ENCODE measurements at places on chromosomes 12 and 14.

GRCh38 chr12:52539821-52540173 lies 13.1 kb downstream of the KRT71 start:
- DNase-seq = no peak

DNA sequence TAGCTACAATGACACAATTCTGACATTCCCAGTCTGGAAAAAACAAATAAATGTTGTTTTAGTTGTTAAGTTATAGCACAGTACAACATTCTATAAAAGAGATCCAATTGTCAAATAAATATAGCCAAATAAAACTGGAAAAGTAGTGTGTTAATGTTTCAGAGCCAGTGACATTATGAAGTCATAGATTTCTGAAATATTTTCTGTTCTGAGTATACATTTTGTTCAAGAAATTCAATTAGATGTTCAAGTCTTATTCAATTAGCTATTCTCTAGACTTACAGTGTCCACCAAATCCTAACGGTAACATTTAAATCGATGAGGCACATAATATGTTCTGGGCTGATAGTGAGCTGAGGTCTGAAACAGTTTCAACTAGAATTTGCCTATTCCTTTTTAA lies 196.1 kb upstream of the ABCD2 start:
- DNase-seq = no peak

DNA sequence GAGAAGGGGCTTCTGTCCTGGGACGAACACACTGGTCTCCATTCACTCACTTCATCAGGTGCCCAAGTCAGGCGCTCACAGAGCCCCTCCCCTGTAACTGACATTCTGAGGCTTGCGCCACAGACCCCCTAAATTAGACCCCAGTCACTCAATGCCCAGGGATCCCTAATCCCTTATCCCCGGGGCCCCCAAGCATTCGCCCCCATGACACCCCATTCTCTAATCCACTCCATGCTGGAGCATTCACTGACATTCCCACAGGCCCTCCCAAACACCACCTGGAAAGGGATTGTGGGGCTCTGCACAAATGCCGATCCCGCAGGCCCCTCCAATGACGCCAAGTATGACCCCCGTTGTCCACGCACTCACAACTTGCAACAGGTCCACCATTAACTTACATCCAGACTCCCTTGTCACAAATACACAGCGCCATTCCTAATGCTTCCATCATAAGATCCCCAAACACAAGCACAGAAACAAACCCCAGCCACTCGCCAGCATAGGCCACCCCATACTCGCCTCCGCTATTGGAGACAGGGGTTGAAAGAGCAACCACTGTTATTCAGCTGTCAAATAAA lies 1.5 kb downstream of the ZNF605 start:
- no peak for DNase-seq

- no peak for DNase-seq
Measured at GRCh38 chr14:59241121-59241520, 52.7 kb downstream of the DAAM1 start.

- DNase-seq = no peak
Measured at GRCh38 chr12:93762059-93762719, 85.0 kb downstream of the CRADD start.

DNA sequence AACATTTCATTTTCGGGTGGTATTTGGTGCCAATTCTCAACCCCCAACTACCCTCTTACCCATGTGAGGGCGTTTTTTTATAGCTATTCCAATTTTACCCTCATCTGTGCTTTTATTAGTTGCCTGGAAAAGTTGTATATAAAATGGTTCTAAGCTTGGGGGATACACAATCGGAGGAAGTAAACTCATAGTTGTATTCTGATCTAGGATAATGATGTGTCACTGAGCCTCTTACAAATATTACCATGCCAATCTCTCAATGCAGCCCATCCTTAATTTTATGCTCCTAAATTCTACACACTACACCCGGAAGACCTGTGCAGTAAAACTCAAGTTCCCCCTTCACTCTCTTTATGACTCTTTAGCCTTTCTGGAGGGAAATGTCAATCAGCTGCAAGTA lies 1206.5 kb upstream of the FLRT2 start:
- no peak for DNase-seq

GRCh38 chr14:56004786-56005185 lies 113.4 kb upstream of the PELI2 start:
- DNase-seq = no peak

GRCh38 chr12:128387811-128388422 lies 120.9 kb downstream of the TMEM132C start:
- DNase-seq = peak; percentile 61

- no peak for DNase-seq
Measured at GRCh38 chr14:93965287-93965821, 11.0 kb downstream of the ASB2 start.

GRCh38 chr12:118870551-118870950 lies 110.8 kb upstream of the SRRM4 start:
- no peak for DNase-seq

DNA sequence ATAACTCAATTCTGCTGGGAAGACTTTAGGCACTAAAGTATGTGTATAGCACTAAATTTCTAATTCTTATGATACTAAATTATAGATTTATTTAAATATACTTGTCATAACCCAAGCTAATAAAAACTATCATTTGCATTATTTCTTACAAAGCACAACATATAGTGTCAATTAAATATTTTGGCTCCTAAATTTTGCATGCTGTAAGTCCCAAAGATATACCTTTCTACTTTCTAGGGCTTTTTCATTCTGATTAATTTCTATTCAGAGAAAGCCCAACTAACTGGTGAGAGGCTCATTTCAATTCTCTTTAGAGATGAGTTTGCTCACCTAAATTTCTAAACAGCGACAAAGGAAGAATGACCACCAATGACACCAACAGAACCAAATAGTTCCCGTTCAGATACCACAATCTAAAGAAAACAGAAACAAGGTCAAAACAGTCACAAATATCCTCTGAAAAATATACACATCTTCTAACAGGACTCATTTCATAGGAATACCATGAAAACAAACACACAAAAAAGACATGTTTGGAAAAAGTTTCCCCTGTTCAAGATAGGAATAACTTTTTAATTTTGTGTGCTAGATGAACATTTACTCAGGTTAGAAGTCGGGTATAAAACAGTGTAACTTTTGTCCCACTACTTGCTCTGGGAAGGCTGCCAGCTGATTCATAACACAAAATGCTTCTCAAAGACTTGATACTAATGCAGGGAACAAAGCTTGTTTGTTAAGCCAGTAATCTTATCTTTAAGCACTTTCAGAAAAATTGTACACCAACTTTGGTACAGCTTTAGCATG lies 7.6 kb downstream of the SLC38A2 start:
- no peak for DNase-seq

DNA sequence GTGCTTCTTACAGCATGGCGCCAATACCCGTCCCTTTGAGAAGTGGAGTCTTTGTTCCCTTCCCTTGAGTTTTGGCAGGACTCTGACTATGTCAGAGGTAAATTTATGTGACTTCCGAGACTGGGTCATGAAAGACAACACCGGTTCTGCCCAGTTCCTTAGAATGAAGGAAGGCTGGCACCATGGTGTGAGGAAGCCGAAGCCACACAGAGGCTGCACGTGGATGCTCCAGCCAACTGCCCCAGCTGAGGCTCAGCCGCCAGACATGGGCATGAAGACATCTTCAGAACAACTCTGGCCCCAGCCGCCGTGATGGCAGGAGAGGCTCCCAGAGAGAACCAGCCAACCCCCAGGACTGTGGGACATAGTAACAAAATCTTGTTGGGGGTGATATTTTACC lies 111.2 kb downstream of the CALM1 start:
- no peak for DNase-seq

DNA sequence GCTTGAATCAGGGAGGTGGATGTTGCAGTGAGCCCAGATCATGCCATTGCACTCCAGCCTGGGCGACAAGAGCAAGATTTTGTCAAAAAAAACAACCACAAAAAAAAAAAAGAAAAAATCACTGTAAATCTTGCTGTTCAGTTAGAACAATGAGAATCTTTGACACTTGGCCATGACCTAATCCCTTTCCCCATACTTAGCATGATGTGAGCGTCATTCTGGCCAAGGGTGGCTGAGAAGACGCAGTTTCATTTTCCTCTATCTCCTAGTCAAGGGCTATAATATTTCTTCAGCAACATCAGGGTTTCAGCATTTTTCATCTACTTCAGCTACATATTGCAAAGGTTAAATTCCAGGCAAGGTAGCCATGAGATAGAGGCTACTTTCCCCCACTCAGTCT lies 599.4 kb upstream of the MDGA2 start:
- no peak for DNase-seq

GRCh38 chr12:2682296-2683251 lies 112.2 kb upstream of the FKBP4 start:
- DNase-seq = peak; percentile 70

DNA sequence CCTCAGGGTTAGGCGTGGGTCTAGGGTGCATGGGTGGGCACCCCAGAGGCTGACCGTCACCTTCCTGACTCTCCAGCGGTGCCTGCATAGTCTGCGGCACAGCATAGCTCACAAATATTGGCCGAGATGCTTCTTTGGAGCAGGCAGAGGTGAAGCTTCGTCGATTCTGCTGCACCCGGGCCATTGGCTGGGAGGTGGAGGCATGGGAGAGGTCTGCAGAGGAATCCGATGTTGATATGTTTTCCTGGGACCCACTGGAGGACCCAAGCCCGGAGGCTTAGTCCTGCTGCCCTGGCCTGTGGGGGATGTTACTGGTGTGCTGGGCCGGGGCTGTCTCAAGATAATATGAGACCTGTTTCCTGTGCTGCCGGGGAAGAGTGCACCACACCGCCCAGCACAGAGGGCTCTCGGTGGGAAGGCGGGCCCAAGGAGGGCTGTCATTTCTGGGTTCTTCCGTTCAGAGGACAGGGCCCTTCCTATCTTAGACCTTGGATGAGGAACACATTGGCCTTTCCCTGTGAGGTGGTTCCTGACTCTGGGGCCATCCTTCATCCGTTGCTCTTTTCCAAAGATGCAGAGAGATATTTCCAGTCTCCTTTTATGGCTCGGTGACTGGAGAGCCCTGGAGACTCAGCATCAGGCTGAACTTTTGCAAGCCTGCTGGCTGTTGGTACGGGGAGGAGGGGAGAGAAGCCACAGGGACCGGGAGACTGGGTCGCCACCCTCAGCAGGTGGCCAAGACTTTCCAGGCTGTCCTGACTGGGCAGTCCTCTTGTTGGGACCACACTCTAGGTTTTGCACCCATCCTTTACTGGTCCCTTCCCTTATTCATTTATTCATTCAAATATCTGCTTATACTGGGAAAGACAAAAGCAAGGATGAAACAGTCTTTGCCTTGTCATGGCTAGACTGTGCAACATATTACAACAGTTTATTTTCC lies 143.5 kb downstream of the TSPAN9 start:
- DNase-seq = no peak

GRCh38 chr12:49568442-49569162 lies 660 bp upstream of the MCRS1 start:
- no peak for DNase-seq

DNA sequence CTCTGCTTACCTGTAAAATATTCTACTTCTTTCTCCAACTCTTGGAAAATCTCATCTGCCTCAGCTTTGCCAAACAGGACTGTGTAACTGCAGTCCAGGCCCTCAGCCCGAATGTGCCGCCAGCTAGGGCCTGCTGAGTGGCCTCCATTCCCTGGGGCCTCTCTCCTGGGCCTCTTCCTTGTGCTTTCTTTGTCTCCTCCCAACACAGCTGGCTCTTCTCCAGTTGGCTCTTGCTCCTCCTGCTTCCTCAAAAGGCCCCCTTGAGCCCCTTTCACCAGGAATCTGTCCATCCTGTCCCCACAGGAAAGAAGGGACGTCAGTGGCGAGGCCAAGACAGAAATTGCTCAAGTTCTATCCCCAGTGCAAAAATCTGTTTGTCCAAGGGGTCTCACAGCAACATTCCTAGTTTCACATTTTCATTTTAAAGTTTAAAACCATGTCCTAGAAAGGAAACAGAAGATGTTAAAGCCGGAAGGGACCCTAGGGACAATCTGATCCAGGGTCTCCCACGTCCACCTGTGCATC lies 713 bp downstream of the ALKBH2 start:
- no peak for DNase-seq

- DNase-seq = no peak
Measured at GRCh38 chr12:108560321-108560721, 652 bp downstream of the SART3 start.

GRCh38 chr12:74105434-74105833 lies 432.2 kb upstream of the ATXN7L3B start:
- no peak for DNase-seq

DNA sequence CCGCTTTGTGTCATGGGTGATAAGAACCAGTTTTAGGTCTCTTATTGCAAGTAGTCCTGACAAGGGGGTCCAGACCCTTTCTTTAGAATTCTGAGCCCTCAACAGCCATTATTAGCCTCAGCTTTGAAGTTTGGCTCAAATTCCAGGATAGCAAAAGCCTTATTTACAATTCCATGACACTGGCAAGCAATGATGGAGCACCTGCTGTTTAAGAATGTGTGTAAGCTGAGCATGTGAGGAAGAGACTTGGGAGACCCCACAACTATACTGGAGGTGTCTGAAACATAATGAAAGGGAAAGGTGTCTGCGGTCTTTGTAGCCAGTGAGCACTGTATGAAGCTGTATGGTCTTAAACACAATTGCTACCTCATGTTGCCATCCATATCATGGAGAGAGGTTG lies 119.8 kb downstream of the TBX5 start:
- no peak for DNase-seq

DNA sequence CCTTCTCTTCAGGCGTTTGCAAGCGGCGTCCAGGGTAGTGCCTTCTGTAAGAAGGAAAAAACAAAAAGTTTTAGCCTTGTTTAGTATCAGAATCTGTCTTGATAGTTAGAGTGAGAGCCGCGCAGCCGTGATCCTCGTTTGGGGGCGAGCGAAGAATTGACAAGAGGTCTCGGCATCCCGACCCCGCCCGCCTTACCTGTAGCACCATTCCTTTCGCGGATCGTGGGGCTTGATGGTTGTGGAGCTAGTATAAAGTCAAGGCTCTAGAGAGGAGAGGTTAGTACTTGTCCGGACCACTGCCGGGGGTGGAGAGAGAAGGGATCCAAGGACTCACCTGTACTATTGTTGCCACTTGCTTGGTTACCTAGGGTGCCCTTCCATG lies 494 bp downstream of the TMTC3 start:
- peak; percentile 28 for DNase-seq

- peak; percentile 72 for DNase-seq
Measured at GRCh38 chr12:118850244-118850825, 131.0 kb upstream of the SRRM4 start.

GRCh38 chr14:70380824-70381223 lies 21.3 kb upstream of the COX16 start:
- DNase-seq = no peak

DNA sequence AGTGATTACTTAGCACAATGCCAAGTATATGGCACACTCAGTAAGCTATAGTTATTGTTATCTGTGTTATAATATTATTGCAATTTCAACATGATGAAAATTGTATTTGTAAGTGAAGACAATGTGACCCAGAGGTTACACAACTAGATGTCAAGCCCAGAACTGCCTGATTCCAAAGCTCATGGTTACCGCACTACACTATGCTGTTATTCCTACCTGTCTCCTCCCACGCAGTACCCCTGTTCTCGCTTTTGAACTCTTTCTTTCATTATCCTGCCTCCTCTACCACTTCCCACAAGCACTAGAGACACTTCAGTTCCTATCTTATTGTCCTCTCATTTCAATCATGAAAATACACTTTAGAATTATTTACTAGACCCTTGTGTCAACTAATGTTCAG lies 93.2 kb downstream of the PLCZ1 start:
- no peak for DNase-seq

GRCh38 chr14:55028066-55028465 lies 1.0 kb downstream of the SOCS4 start:
- DNase-seq = no peak

All from glutamatergic neuron (in vitro differentiated cells).